ENCODE measurements at places on chromosomes 6 and 20.
A peak's percentile ranks its signal among the peaks of the same experiment; 100 is the strongest.

DNA sequence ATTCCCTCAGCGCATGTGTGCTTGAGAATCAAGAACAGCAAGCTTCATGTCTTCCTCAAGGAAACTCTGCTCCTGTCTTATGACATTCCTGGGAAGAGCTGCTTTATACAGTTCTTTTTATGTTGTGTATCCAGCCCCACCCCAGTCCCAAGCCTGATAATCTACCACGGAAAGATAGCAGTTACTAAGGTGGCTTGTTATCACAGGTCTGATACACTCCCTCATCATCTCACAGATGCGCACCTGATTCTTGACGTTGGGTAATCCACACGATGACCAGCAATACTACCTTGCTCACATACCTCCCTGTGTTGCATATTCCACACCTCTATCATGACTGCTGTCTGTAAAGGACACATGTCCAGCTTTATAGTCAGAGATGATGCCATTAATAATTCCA is 3.2 kb downstream of the NHLRC1 start:
- no peak for DNase-seq

DNA sequence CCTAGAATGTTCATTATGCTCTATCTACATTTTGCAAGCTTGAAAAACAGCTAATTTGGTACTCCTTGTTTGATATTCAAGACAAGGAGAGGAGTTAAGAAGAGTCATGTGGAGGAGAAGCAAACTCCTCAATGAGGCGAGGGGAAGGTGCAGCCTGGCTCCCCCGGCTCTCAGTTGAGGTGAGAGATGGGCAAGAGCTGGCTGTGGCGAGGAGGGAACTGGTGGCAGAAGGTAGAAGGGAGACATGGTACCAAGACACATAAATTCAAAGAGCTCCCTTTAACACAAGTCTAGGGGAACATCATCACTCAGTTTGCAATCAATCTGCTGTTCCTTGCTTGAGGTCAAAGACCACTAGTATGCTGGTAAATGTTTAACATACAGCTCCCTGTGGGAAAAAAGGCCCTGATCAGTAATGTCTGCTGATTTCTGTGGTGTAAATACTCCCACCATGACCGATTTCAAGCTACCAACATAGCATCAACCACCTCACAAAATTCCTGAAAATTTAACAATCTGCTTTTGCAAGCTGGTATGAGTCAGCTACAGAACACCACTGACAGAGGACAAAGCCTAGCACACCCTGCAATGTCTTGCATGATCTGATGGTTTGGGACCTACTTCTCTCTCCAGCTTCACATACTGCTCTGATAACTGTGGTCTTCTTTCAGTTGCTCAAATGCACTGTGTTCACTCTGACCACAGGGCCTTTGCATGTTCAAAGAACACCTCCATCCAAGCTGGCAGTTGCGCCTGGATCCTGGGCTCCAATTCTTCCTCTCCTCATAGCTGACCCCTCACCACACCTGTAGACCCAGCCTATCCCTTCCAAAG is 516.3 kb upstream of the CHD6 start:
- no peak for DNase-seq

GRCh38 chr6:43219119-43219518 is 10.2 kb downstream of the DNPH1 start:
- DNase-seq = no peak

DNA sequence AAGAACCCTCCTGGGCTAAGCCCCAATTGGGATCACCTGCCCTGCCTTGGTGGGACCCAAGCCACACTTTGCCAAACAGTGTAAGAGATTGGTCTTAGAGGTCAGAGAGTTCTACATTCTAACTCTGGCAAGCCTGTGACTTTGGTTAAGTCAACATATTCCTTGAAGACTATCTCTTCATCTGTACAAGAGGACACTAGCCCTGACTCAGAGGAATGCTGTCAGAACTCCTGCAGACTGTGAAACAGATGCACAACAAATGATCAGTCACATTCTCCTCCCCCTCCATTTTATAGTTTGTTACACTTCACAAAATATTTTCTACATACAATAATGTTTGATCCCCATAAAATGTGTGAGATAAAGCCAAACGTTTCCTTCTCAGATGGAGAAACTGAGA is 91.7 kb upstream of the EPB41L1 start:
- DNase-seq = no peak

GRCh38 chr6:159137676-159138075 is 31.5 kb upstream of the FNDC1 start:
- no peak for DNase-seq

DNA sequence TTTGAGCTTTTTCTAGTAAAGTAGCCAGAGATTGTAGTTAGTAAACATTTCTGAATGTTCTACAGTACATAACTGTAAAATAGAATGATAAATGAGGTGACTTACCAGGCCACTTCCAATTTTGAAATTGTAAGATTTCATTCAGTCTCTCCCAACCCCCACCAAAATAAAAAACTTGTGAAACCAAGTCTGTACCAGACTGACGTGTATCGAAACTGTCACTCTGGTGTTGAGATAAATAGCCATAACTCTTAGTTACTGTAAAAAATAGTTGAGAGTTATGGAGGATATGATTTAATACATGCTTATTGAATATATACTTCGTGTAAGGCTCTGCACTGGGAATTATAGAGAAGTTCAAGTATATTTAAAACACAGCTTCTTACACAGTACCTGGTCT is 455.7 kb downstream of the PLCB1 start:
- DNase-seq = no peak

GRCh38 chr6:52641388-52641787 is 29.5 kb upstream of the TMEM14A start:
- DNase-seq = no peak

GRCh38 chr20:4949833-4950178 is 51.5 kb downstream of the SLC23A2 start:
- peak; percentile 82 for DNase-seq

GRCh38 chr6:45483501-45483900 is 105.8 kb upstream of the SUPT3H start:
- no peak for DNase-seq

DNA sequence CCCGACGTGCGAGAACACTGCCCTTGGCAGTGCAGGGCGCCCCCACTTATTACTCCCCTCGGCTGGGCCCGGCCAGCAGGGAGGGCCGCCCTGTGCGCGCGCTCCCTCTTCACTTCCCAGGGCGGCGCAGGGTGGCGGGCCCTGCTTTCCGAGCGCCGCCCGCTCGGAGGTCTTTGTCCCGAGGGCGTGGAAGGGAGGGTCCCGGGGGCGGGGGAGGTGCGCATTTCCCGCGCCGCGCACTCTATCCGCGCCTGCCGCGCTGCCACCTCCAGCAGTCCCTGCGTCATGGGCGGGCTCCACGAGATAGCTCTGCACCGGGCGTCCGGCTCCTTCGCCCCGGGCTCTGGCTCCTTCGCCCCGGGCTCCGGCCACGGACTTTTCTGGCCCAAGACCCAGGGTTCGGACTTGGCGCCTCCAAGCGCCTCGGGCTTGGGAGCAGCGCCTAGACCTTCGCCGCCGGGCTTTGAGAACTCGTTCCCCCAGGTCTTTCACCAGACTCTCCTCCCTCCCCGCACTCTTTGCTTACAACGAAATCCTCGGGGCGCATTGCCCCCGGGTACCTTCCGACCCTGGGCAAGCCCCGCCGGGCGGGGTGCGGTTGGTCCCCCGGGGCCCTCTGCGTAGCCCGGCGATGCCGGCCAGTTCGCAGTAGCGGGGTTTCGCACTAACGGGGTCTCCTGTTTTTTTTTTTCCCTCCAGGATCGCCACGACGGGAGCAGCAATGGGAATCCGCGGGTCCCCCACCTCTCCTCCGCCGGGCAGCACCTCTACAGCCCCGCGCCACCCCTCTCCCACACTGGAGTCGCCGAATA is 1.6 kb downstream of the TFAP2C start:
- no peak for DNase-seq

GRCh38 chr6:42294759-42295158 is 77.1 kb upstream of the MRPS10 start:
- DNase-seq = no peak

DNA sequence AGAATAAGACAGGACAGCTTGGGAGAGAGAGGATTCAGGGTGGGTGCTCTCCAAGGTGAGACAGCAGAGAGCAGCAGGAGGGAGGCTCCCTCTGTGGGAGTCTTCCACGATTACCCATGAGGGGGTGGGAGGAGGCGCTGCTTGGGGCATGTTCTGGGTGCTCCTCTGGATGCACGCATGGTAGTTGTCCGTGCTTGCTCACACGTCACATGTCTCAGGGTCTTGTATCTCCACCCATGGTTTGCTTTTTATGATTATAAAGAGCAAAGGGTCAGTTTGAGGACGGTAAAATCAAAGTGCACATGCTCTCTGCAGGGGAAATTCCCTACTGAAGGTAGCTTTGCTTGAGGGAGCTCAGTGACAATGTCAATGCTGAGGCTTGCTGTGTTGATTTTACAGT is 338.4 kb downstream of the THBS2 start:
- no peak for DNase-seq

DNA sequence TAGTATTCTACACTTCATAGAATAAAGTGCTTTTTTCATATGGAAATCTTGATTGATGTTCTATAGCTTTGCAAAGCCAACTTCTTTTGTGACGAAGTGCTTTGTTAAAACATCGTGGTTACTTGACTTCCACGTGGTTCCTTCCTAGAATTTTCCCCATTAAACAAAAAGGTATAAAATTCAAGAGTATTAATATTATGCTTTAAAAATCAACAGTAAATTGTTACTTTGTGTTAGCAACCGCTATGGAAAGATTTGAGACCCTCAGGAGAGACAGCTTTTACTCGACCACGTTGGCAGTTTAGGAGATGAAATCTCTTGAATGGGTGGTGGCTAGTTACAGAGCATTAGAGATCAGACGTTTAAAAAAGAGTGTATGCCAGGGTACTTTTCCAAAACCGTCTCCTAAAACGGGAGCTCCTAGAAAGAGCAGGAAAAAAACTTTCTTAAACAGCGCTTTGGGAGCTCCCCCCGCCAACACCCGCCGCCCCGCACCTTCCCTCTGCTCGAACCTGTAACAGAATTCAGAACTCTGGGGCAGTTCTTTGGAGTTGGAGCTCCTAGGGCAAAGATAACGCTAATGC is 920 bp downstream of the GJA1 start:
- no peak for DNase-seq

DNA sequence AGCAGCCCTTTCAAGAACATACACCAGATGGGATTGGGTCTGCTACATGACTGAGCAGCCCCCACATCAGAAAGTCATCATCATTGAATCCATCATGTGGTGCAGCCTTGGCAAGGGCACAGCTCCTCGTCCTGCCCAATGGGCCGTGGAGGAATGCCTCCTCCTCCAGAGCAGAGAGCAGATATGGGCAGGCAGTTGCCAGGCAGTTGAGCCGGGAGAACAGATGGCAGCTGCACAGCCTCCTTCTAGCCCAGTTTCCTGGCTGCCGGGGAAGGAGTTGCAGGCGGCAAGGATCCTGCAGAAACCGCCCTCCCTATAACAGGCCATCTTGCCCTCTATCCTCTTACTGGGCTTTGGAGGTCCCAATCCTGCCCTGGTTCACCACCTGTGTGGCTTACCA is 11.9 kb upstream of the ZFAND3 start:
- peak; percentile 79 for DNase-seq

DNA sequence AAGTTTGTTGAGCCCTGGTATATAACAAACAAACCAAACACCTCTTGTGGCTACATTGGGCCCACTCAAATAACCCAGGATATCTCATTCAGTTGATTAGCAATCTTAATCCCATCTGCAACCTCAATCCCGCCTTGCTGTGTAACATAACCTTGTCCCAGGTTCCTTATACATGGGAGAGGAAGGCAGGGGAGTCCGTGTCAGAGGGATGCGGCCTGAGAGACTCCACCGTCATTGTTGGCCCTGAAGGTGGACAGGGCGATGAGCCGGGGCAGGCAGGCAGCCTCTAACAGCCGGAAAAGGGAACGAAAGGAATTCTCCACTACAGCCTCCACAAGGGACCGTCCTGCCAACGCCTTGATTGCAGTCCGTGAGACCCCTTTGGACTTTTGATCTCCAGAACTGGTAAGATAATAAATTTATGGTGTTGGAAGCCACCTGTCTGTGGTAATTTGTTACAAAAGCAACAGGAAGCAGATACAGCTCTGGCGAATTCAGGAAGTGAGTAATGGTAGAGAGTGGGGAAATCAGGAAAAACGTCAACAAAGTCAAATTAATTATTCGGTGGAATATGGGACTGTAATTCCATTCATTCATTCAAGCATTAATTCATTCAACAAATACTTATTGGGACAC is 124.5 kb upstream of the SALL4 start:
- DNase-seq = no peak

GRCh38 chr20:59810449-59811187 is 122.8 kb downstream of the SYCP2 start:
- peak; percentile 48 for DNase-seq

DNA sequence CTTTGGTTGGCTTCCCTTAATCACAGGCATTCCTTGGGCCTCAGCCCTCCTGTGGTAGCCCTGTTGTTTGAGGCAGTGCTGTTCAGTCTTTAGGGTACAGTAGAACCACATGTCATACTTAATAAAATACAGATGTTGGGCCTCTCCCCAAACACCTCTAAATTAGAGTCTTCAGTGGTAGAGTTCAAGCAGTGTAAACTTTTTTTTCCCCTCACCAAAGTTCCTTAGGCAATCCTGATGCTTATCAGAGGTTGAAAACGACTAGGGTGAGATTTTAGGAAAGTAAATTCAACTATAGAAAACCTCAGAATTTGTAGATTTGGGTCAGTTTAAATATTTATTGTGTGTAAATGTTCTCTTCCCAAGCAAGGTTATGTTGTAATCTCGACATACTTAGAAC is 44.6 kb downstream of the BLTP3A start:
- DNase-seq = no peak

- DNase-seq = no peak
These were observed 30.9 kb downstream of the FIG4 start for GRCh38 chr6:109722011-109722410.

- DNase-seq = peak; percentile 58
These were observed 4.3 kb downstream of the VSX1 start for GRCh38 chr20:25077610-25078169.

GRCh38 chr6:16035488-16036080 is 93.3 kb upstream of the MYLIP start:
- no peak for DNase-seq

GRCh38 chr20:1330075-1330830 is 1.3 kb upstream of the SDCBP2 start:
- peak; percentile 69 for DNase-seq
